ENCODE measurements at places on chromosomes 16 and 17. TPM values are rescaled to one million over a fixed set of nuclear protein-coding genes. Genes with fewer than 3 reads are reported as not detected.

GRCh38 chr17:16971458-16972338 lies at the start of gene TNFRSF13B:
Gene TNFRSF13B, minus strand, starts transcription at chr17:16972118. Its CDS starts 43 bp downstream, at chr17:16972075.
- no peak for DNase-seq

GRCh38 chr16:47460359-47460710 lies 528 bp downstream of the ITFG1 start:
- DNase-seq = no peak

CEP295NL gene
- total RNA-seq = 1.4 TPM

GRCh38 chr17:5619088-5619740 lies 34.9 kb upstream of the NLRP1 start:
- no peak for DNase-seq

GRCh38 chr17:28343491-28343932 lies 8.0 kb downstream of the TNFAIP1 start:
- DNase-seq = no peak

PRDM7 gene
- total RNA-seq = not detected

DNA sequence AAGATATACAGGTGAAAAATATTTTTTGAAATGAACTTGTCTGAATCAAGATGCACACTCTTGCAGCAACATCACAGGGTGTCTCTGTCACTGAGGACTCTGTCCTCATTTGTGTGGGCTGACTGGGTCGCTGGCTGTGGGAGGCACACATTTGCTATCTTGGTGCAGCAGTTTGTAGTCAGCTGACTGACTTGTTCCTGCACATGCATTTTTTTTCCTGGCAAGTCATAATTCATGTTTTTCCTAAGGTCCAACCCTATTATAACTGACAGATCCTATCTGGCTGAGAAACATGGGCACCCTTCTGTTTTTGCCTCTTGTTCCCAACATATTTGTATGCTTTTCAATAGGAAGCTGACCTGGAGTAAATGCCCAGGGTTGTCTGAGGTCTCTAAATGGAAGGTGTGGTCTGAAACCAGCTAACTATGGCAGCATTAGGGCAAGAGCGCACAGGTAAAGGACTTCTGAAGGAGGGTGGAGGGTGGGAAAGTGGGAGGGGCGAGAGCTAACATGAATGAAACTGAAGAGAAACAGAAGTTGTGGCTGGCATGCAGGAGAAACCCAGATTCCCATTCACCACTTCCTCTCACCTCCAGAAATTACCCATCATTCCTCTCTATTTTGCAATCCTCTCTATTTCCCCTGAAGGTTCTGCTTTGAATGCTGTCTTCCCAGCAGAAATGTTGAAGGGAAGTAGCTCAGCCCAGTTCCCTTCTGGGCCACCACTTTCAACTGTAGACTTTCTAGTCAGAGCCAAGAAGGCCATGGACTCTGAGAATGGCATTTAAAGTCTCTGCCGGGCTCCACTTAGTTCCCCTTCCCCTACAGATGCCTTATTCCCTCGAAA lies 166.1 kb downstream of the PRKCA start:
- no peak for DNase-seq

ITFG1 gene
- total RNA-seq = 29.2 TPM

- no peak for DNase-seq
Observed at GRCh38 chr17:77458202-77459017, 317.6 kb downstream of the SEC14L1 start.

TAOK2 gene
- total RNA-seq = 30.5 TPM

DNA sequence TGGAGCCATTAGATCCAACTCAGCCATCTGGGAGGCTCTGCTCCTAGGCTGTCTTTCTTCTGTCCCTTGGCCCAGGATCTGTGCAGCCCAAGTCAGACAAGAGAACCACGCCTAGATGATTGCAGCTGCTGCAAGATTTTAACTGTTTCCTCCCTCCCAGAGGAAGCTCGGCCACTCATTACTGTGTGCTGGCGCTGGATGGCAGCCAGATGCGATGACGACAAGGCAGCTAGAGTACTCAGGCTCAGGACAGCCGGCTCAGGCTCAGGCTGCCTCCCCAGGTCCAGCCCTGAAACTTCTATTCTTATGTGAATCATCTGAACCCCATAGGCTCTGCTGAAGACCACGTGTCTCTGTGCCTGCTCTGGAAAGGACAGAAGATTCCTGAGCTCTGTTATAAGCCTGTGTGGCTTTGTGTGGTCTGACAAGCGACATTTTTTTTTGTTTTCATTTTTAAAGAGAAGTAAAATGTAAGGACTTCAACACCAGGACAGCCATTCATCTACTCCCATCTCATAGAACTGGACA lies 32.1 kb upstream of the FBXW10B start:
- DNase-seq = peak; percentile 31

KCNH4 gene
- not detected for total RNA-seq

GRCh38 chr17:42676424-42677011 lies at the start of gene PLEKHH3:
Gene PLEKHH3, minus strand, starts transcription at chr17:42676994. Its CDS starts 431 bp downstream, at chr17:42676563.
- no peak for DNase-seq

SRL gene
- 0.04 TPM for total RNA-seq

NOS2 gene
- total RNA-seq = 2.7 TPM

- DNase-seq = no peak
Observed at GRCh38 chr17:28346199-28346580, 10.6 kb downstream of the TNFAIP1 start.

- no peak for DNase-seq
Observed at GRCh38 chr17:15909481-15909991, 35.4 kb upstream of the ADORA2B start.

NUPR1 gene
- total RNA-seq = 21.4 TPM

- no peak for DNase-seq
Observed at GRCh38 chr17:79811011-79811867, 14.4 kb upstream of the CBX8 start.

KRT27 gene
- not detected for total RNA-seq

- no peak for DNase-seq
Observed at GRCh38 chr17:53186001-53186400, 636.7 kb upstream of the KIF2B start.

DNA sequence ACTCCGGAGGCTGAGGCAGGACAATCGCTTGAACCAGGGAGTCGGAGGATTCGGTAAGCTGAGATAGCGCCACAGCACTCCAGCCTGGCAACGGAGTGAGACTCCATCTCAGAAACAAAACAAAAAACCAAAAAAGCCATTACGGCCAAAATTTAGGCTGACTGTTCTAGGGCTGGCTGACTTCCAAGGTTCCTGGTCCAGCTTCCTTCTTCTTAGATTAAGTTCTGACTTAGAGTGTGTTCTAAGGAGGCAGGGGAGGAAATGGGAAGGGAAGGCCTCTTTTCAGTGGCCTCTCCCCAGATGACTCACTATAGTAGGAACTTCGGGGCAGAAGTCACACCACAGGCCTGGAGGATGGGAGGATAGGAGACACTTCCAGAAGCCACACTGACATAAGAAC lies 27.7 kb upstream of the CLEC18B start:
- no peak for DNase-seq

MRM3 gene
- 25.7 TPM for total RNA-seq
